Bronchial smooth muscle cell (primary cell): ENCODE measurements at places on chromosomes 5 and 9. TPM values are rescaled to one million over a fixed set of nuclear protein-coding genes. Genes with fewer than 3 reads are reported as not detected.

LCN6 gene
- not detected in 2 replicates for total RNA-seq

PRELID1 gene
- 50.7 and 79.8 TPM in 2 replicates for total RNA-seq

FOXD4L3 gene
- not detected in 2 replicates for total RNA-seq

MYO10 gene
- total RNA-seq: 33.6 and 45.9 TPM in 2 replicates

TAF1L gene
- total RNA-seq: under 0.01 TPM in 2 replicates

MAMDC2 gene
- 0.52 and 1.7 TPM in 2 replicates for total RNA-seq

GFM2 gene
- 26.4 and 27.4 TPM in 2 replicates for total RNA-seq

ZCCHC9 gene
- 20.9 and 32.0 TPM in 2 replicates for total RNA-seq

FAM169A gene
- total RNA-seq: 0.16 and 0.17 TPM in 2 replicates

ADAMTS16 gene
- total RNA-seq: 0.16 TPM in 1 of 2 replicates, not detected in the other

AP3B1 gene
- 35.6 and 59.7 TPM in 2 replicates for total RNA-seq

PLAC8L1 gene
- total RNA-seq: 0.17 TPM in 1 of 2 replicates, not detected in the other

ISL1 gene
- total RNA-seq: not detected in 2 replicates

PCDHB5 gene
- total RNA-seq: 0.32 and 3.3 TPM in 2 replicates

GPX3 gene
- 11.3 and 14.9 TPM in 2 replicates for total RNA-seq

LIX1 gene
- not detected in 2 replicates for total RNA-seq

PDLIM4 gene
- total RNA-seq: 49.3 and 72.6 TPM in 2 replicates

SPATA31C1 gene
- not detected in 2 replicates for total RNA-seq

PCDHA2 gene
- total RNA-seq: under 0.01 TPM in 1 of 2 replicates, not detected in the other

LAMC3 gene
- total RNA-seq: 0.09 TPM in 1 of 2 replicates, not detected in the other

C5orf52 gene
- not detected in 2 replicates for total RNA-seq

G3BP1 gene
- 89.2 and 113 TPM in 2 replicates for total RNA-seq

KIF12 gene
- total RNA-seq: not detected in 2 replicates

EEIG1 gene
- 7.1 and 14.7 TPM in 2 replicates for total RNA-seq

DNAJC18 gene
- total RNA-seq: 9.8 and 10.6 TPM in 2 replicates

OR2V2 gene
- total RNA-seq: not detected in 2 replicates

PHF24 gene
- total RNA-seq: 0.09 and 0.16 TPM in 2 replicates

LRRTM2 gene
- total RNA-seq: 1.0 and 3.5 TPM in 2 replicates

GNG10 gene
- 20.3 and 64.8 TPM in 2 replicates for total RNA-seq

EHMT1 gene
- total RNA-seq: 37.0 and 47.2 TPM in 2 replicates

CCNI2 gene
- 0.09 TPM in 1 of 2 replicates, not detected in the other for total RNA-seq

CTSV gene
- total RNA-seq: 0.16 and 0.34 TPM in 2 replicates

CDH12 gene
- not detected in 2 replicates for total RNA-seq

MEIKIN gene
- not detected in 2 replicates for total RNA-seq

RAB3C gene
- total RNA-seq: not detected in 2 replicates

IFNA13 gene
- total RNA-seq: not detected in 2 replicates

MEF2C gene
- 6.9 and 19.1 TPM in 2 replicates for total RNA-seq

EPB41L4A gene
- 0.09 and 0.16 TPM in 2 replicates for total RNA-seq

DPM2 gene
- total RNA-seq: 9.6 and 11.2 TPM in 2 replicates

MPDZ gene
- 11.2 and 39.6 TPM in 2 replicates for total RNA-seq

ST8SIA4 gene
- 0.09 and 0.47 TPM in 2 replicates for total RNA-seq

TMEM215 gene
- not detected in 2 replicates for total RNA-seq

UNC5A gene
- total RNA-seq: not detected in 2 replicates

ST6GALNAC6 gene
- total RNA-seq: 50.9 and 61.2 TPM in 2 replicates

GABBR2 gene
- total RNA-seq: 0.43 TPM in 1 of 2 replicates, not detected in the other

TUBB4B gene
- total RNA-seq: 84.7 and 125 TPM in 2 replicates

RPP25L gene
- 22.2 and 24.9 TPM in 2 replicates for total RNA-seq

NDUFS6 gene
- total RNA-seq: 22.7 and 33.7 TPM in 2 replicates

OMD gene
- total RNA-seq: 0.95 and 1.1 TPM in 2 replicates

TMC1 gene
- under 0.01 and 0.26 TPM in 2 replicates for total RNA-seq

SOX30 gene
- 0.16 TPM in 1 of 2 replicates, not detected in the other for total RNA-seq

SELENOP gene
- 87.6 and 223 TPM in 2 replicates for total RNA-seq

PALM2AKAP2 gene
- total RNA-seq: 1.9 and 3.0 TPM in 2 replicates
